ENCODE measurements at places on chromosomes 6 and 20. TPM values are rescaled to one million over a fixed set of nuclear protein-coding genes. Genes with fewer than 3 reads are reported as not detected.

Gene CST2
- 12.7 TPM for polyA plus RNA-seq

Gene MYH7B
- polyA plus RNA-seq: 1.8 TPM

Gene CALHM4
- 0.14 TPM for polyA plus RNA-seq

Gene PLCB4
- polyA plus RNA-seq: 4.8 TPM

Gene IPCEF1
- polyA plus RNA-seq: 6.5 TPM

Gene HLA-A
- polyA plus RNA-seq: 1,655 TPM

Gene RHAG
- polyA plus RNA-seq: 0.39 TPM

Gene ADGRF5
- polyA plus RNA-seq: 5.0 TPM

Gene TFAP2A
- polyA plus RNA-seq: 2.9 TPM

Gene EBF4
- 9.9 TPM for polyA plus RNA-seq

Gene FOXA2
- polyA plus RNA-seq: 0.02 TPM

Gene ADTRP
- polyA plus RNA-seq: 7.7 TPM

Gene OR2H2
- polyA plus RNA-seq: under 0.01 TPM

Gene FLOT1
- 157 TPM for polyA plus RNA-seq

Gene PRSS16
- 96.4 TPM for polyA plus RNA-seq

Gene GSTA4
- polyA plus RNA-seq: 29.3 TPM

Gene THBD
- 16.8 TPM for polyA plus RNA-seq

Gene TREML2
- polyA plus RNA-seq: 1.3 TPM

Gene SH3BGRL2
- 15.9 TPM for polyA plus RNA-seq

Gene SPAG4
- polyA plus RNA-seq: 4.4 TPM

Gene SLC26A8
- polyA plus RNA-seq: 0.11 TPM

Gene FAM162B
- polyA plus RNA-seq: 1.9 TPM

Gene PHACTR3
- 35.8 TPM for polyA plus RNA-seq

Gene TULP1
- 0.52 TPM for polyA plus RNA-seq

Gene ADAM33
- 3.6 TPM for polyA plus RNA-seq

Gene DUSP15
- polyA plus RNA-seq: 1.6 TPM

Gene SPACA1
- polyA plus RNA-seq: 0.02 TPM

Gene C20orf141
- 1.3 TPM for polyA plus RNA-seq

Gene BNIP5
- polyA plus RNA-seq: 0.23 TPM

Gene KIAA0408
- polyA plus RNA-seq: 1.0 TPM

Gene NDUFAF4
- 47.5 TPM for polyA plus RNA-seq

Gene HDGFL1
- under 0.01 TPM for polyA plus RNA-seq

Gene MAS1
- 0.02 TPM for polyA plus RNA-seq

Gene RAB5IF
- 103 TPM for polyA plus RNA-seq

Gene TMEM74B
- polyA plus RNA-seq: 1.3 TPM

Gene HLA-DOA
- 27.9 TPM for polyA plus RNA-seq

Gene GJA10
- polyA plus RNA-seq: not detected

Gene ZFP57
- 0.05 TPM for polyA plus RNA-seq

Gene SLC12A5
- polyA plus RNA-seq: 4.0 TPM

Gene SAMD5
- 1.2 TPM for polyA plus RNA-seq

Gene HLA-DOB
- polyA plus RNA-seq: 40.1 TPM

Gene SYNGAP1
- 26.7 TPM for polyA plus RNA-seq

Gene LYRM4
- 31.6 TPM for polyA plus RNA-seq

Gene DYNLT2
- polyA plus RNA-seq: 8.9 TPM

Gene SNAP25
- polyA plus RNA-seq: 2.0 TPM

Gene KCNK15
- 0.16 TPM for polyA plus RNA-seq

Gene C6orf118
- polyA plus RNA-seq: 0.46 TPM

Gene SLC22A7
- 0.16 TPM for polyA plus RNA-seq

Gene SYNDIG1
- polyA plus RNA-seq: 0.41 TPM

Gene C6orf132
- polyA plus RNA-seq: 4.8 TPM

Gene C6orf58
- polyA plus RNA-seq: 0.25 TPM

Gene ADGB
- polyA plus RNA-seq: 0.18 TPM
